ENCODE measurements at places on chromosomes 3 and 15.

GRCh38 chr3:133988631-133989161, 41.0 kb downstream of the SLCO2A1 start:
- DNase-seq = no peak

GRCh38 chr3:43691120-43691995, 620 bp downstream of the ABHD5 start:
- peak; percentile 32 for DNase-seq

DNA sequence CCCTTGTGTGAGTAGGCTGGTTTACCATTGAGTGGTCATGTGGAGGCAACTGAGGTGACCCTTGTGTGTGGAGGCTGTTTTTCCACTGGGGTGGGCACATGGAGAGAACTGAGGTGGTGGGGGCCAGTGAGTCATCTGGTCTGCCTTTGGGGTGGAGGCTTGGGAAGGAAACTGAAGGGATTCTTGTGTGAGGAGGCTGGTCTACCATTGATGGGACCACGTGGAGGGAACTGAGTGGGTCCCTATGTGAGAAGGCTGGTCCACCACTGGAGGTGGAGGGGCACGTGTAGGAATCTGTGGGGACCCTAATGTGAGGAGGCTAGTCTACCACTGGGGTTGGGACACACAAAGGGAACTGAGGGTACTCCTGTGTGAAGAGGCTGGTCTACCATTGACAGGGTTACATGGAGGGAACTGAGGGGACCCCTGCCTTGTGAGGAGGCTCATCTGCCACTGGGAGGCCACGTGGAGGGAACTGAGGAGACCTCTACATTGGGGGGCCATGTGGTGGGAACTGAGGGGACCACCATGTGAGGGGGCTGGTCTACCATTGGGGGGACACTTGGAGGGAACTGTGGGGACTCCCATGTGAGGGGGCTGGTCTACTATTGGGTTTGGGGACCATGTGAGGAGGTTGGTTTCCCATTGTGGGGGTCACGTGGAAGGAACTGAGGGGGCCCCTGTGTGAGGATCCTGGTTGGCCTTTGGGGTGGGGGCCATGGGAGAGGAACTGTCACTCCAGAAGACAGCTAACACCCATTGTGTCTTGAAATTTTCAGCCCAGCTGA, 164.5 kb downstream of the WNT7A start:
- no peak for DNase-seq

DNA sequence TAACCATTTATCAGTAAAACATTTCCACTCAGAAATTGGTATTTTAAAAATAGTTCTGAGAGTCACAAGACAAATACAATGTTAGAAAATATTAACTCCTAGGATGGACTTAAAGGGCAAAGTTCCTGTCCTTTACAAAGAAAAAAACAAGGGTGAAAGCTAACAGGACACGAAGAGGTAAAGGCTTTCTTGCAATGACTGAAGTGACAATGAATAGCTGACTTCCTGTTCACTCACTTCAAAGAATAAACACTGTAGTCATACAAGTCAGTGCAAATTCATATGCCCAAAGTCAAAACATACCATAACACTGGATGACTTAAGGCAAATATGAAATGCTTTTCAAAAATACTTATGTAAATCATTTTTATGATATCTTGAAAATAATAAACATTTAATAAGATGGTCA, 1389.8 kb upstream of the ALCAM start:
- DNase-seq = no peak

DNA sequence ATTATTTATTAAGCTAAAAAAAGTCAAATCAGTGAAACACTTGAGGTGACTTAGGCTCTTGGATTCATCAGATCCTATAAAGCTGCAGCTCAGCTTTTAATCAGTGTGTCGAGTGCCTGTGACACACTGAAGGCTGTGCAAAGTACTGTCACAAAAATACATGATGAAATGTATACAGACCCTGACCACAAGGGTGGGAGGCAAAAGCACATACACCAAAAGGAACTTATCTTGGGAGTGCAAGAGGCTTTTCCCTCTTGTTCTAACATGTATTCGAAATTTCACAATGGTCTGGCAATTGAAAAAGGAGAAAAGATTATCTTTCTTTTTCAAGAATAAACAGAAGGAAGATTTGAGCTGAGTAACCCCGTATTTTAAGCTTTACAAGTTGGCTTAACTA, 35.9 kb downstream of the VGLL4 start:
- DNase-seq = peak; percentile 69

GRCh38 chr15:83889995-83890394, 236.1 kb downstream of the ADAMTSL3 start:
- DNase-seq = no peak

DNA sequence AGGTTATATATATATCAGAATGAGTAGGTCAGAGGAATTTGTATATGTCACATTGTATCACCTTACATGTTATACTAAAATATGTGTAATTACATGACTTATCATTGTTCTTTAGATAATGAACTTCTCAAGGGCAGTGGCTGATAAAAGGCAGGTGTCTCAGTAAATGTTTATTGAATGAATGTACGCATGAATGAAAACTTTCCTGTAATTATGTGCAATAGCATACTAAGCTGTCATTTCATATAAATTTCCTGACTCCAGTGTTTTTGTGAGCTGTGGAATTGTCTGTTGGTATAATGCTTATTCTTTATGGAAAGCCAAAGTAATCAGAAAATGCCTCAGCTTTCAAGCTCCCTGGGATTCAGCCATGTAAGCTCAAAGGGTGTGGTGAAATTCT, 4.2 kb downstream of the TBC1D23 start:
- DNase-seq = peak; percentile 39

GRCh38 chr15:61916104-61916503, 144.1 kb downstream of the VPS13C start:
- no peak for DNase-seq

GRCh38 chr15:70424937-70425411, 327.3 kb upstream of the TLE3 start:
- no peak for DNase-seq

Measured in amniotic epithelial cell (primary cell).